Peyer's patch (tissue), 4 donors: ENCODE measurements at places on chromosomes 5 and 9. TPM values are rescaled to one million over a fixed set of nuclear protein-coding genes. Genes with fewer than 3 reads are reported as not detected.
A peak's percentile ranks its signal among the peaks of the same experiment; 100 is the strongest.

The DDX4 gene
- not detected for total RNA-seq

The TAS2R1 gene
- total RNA-seq: not detected

The C5orf24 gene
- 24.8 TPM for total RNA-seq

The MOCS2 gene
- 28.0 TPM for total RNA-seq

The HSD17B3 gene
- 14.5 TPM for total RNA-seq

The PDE6A gene
- total RNA-seq: not detected

The POU5F2 gene
- 8.3 TPM for total RNA-seq

The BDP1 gene
- total RNA-seq: 27.9 TPM

The MYOT gene
- total RNA-seq: 5.7 TPM

The CCDC192 gene
- not detected for total RNA-seq

GRCh38 chr5:96926276-96926675 is 9.6 kb upstream of the LNPEP start:
- H3K4me3 ChIP-seq: no peak overlapping the region
- DNase-seq: no peak
- H3K27ac ChIP-seq: no peak overlapping the region
- no peaks in the 10 kb centered on the region for H3K36me3 ChIP-seq
- H3K27me3 ChIP-seq: no peaks in the 10 kb centered on the region

DNA sequence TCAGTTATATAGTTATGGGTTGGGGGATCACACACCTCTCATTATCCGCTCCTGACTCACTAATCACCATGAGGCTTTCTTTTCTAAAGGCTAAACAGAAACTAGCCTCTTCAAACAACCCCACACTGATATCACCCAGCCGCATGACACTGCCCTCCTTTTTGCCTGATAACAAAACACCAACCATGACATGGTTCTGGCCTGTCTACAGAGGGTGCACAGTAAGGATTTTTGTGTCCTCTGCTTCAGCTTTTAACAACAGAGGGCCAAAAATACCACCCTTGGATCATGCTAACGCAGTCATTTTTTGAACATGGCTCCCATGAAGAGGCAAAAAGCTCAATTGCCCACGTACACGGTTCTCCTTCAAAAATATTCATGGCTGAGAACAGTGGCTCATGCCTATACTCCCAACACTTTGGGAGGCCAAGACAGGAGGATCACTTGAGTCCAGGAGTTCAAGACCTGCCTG is 4.0 kb downstream of the CMBL start:
- no peak overlapping the region for H3K27ac ChIP-seq
- no peak overlapping the region for H3K4me3 ChIP-seq
- no peaks in the 10 kb centered on the region for H3K4me1 ChIP-seq
- no peak for DNase-seq
- no peaks in the 10 kb centered on the region for H3K36me3 ChIP-seq
- H3K27me3 ChIP-seq: no peaks in the 10 kb centered on the region

DNA sequence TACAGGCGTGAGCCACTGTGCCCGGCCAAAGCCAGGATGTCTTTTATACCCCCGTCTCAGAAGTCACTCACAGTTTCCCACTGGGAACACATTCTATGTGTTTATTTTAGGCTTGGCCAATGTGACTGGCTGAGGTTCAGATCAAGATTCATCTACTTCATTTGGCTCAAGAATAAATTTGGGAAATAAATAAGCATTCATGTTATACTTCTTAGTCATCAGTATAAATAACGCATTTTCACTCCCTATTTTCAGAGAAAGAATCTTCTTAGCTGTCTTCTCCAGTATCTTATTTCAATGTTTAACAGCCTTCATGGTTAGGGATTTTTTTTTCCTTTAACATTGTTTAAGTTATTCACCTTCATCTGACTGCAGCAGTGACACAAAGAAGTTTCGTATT is 11.8 kb downstream of the S100Z start:
- H3K4me1 ChIP-seq: peaks cover under 1% of the 10 kb centered on the region
- H3K27ac ChIP-seq: no peak overlapping the region
- no peak for DNase-seq
- no peak overlapping the region for H3K4me3 ChIP-seq

DNA sequence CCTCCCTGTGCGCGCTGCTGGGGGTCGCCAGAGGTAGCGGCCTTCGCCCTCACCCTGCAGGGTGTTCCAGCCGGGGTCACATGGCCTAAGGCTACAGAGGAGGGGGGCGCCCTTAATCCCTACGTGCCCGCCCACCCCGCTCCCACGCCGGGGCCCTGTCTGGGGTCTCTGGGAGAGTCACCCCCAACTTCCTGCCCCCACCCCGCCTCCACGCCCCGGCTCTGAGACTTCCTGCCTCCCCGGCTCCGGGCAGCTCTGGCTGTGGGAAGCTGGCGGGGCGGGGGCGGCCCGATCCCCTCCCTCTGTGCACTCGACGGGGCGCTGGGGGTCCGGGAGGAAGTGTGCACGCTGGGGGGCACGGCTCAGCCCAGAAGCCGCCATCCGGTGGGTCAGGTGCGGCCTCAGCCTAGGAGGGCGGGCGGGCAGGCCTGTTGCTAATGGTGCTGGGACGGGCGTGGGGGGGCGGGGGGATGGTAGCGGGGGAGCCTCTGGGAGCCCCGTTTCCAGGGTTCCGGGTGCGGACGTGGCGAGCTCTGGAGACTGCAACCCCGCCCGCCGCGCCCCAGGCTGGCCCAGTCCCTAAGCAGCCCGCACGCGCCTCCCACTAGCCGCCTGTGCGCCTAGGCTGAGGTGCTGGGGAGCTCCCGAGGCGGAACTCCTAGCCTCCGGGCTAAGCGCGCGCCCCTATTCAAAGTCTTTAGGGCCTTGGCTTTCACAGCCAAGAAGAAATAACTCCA is 61.6 kb downstream of the CXXC5 start:
- H3K27me3 ChIP-seq: no peaks in the 10 kb centered on the region
- no peaks in the 10 kb centered on the region for H3K36me3 ChIP-seq

GRCh38 chr9:114285166-114285867 is 37.6 kb upstream of the ORM1 start:
- H3K27ac ChIP-seq: no peak overlapping the region
- DNase-seq: peak; percentile 37
- no peaks in the 10 kb centered on the region for H3K36me3 ChIP-seq

- no peaks in the 10 kb centered on the region for H3K36me3 ChIP-seq
- H3K27me3 ChIP-seq: no peaks in the 10 kb centered on the region
- DNase-seq: no peak
- no peaks in the 10 kb centered on the region for H3K4me1 ChIP-seq
- H3K4me3 ChIP-seq: no peak overlapping the region
Observed at GRCh38 chr9:4842734-4843133, 50.0 kb downstream of the RCL1 start.

DNA sequence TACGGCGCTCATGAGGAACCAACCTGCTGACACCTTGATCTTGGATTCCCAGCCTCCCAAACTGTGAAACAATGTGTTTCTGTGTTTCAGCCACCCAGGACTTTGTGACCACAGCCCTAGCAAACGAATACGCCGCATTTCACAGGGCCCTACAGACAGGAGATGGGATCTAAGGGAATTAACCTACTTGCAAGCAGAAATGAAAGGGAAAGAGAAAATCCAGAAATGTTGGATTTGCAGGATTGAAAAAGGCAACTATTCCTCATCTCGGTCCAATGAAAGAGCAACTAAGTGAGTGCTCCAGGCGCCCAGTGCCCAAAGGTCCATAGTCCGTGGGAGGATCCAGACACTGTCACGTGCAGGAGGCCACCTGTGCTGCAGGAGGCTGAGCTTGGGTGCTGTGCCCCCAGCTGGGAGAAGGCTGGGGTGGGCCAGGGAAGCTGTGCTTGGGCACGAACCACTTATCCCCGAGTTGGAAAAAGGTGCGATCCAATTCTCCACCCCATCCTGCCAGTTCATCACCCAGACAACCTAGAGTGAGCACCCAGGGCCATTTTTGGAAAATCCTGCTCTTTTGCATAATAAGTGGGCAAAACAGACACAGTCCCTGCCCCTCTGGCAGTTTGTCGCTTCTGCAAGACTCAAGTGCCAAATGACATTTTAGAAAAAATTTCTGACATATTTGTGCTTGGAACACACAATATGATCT is 177.9 kb downstream of the C9orf50 start:
- no peaks in the 10 kb centered on the region for H3K36me3 ChIP-seq
- H3K4me3 ChIP-seq: no peak overlapping the region

- DNase-seq: no peak
- H3K27me3 ChIP-seq: no peaks in the 10 kb centered on the region
- H3K27ac ChIP-seq: no peak overlapping the region
- no peaks in the 10 kb centered on the region for H3K36me3 ChIP-seq
- no peaks in the 10 kb centered on the region for H3K4me1 ChIP-seq
Observed at GRCh38 chr5:173920866-173921555, 32.9 kb downstream of the CPEB4 start.

DNA sequence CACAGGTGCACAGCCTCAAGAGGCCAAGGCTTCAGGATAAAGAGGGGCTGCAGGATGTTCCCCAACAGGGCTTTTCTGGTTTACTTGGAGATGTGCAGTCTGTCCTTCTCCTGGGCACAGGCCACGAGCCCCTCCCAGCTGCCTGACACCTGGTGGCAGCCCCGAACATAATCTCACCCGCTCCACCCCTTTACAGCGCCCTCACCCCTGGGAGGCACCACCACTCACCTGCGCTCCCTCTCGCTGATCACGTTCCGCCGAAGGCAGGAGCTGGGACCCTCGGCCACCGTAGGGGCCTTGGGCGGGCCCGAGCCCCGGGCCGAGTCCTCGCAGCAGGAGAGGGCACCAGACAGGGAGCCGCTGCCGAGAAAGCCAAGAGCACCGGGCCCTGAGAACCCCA is 514 bp downstream of the SOHLH1 start:
- H3K4me1 ChIP-seq: no peaks in the 10 kb centered on the region
- peaks cover 7% of the 10 kb centered on the region for H3K27me3 ChIP-seq
- H3K27ac ChIP-seq: no peak overlapping the region
- H3K4me3 ChIP-seq: no peak overlapping the region

DNA sequence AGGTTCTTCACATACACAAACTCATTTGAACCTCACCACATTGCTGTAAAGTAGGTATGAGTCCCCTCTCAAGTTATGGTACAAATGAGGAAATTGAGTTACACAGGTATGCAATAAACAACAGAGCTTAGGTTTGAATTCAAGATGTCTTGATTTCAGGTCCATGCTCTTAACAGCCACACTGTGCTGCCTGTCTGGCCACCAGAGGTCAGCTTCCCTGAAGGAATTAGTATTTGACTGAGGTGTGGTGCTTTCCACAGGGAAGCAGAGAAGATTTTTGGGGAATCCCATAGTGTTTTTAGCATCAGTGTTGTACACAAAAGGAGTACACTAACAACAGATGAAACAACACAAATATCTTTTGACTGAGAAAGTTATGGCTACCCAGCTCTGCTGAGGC is 94.4 kb upstream of the ITGA1 start:
- H3K36me3 ChIP-seq: no peaks in the 10 kb centered on the region
- DNase-seq: peak; percentile 22
- no peak overlapping the region for H3K4me3 ChIP-seq

DNA sequence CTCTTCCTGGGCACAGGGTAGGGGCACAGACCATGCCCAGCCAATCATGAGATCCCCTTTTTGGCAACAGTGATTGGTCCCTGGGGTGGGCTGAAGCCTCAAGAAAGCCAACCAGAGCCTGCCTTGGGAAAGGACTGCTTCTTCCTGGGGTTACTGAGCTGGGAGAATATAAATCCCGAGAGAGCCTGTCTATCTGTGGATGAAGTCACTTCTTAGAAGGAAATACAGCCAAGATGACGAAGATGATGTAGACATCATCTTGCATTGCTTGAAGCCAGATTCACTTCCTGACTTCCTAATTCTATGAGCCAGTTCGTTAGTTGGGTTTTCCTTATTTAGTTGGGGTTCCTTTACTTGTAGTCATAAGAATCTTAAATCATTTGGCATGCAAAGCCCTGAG is 50.1 kb upstream of the PWWP2A start:
- no peak for DNase-seq
- no peak overlapping the region for H3K27ac ChIP-seq
- H3K27me3 ChIP-seq: no peaks in the 10 kb centered on the region
- H3K4me1 ChIP-seq: no peaks in the 10 kb centered on the region
- no peak overlapping the region for H3K4me3 ChIP-seq

DNA sequence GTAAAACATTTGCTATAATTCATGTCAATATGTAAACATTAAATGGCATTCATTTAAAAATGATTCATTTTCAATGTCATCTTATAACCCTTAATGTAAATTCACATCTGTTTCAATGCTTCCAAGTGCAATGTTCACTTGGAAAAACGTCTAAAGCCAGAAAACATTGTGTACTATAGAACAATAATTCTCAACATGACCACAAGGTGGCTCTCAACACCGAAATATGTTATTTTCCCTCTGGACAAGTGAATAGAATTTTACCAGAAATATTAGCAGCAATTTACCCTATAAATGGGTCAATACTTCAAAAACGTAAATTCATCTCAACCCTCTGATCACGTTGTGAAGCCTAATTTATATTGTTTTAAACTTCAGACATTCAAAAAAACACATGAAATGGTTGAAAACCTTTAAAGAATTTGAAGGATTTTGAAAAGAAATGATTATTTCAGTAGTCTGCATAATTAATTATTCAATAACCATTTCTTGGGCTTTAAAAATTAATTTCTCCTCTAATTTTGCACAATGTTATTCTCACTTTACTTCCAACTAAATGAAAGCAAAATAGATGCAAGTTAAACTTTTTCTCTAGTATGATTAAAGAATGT is 11.0 kb downstream of the CDH10 start:
- no peaks in the 10 kb centered on the region for H3K36me3 ChIP-seq
- no peaks in the 10 kb centered on the region for H3K4me1 ChIP-seq
- H3K4me3 ChIP-seq: no peak overlapping the region

DNA sequence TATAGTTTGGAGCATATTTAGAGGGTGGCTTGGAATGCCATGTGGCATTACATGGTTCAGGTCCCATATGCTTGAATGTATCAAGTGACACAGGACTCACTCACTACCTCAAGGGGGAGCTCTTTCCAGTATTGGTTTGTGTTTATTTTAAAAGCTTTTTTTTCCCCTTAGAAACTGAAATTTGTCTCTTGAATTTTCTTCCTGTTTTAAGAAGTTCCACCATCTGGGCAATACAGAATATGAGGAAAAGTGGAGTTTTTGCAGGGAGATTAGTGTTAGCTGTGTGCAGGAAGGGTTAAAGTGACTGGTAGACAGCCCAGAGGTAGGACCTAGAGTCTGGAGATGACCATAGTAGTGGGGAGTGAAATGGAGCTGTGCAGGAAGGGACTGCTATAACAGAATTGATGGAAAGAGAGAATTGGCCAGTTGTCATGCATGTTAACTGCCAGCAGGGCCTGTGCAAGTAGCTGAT is 36.6 kb downstream of the CTNNA1 start:
- no peaks in the 10 kb centered on the region for H3K36me3 ChIP-seq
- peaks cover 6% of the 10 kb centered on the region for H3K4me1 ChIP-seq
- H3K4me3 ChIP-seq: no peak overlapping the region
- no peak for DNase-seq

GRCh38 chr9:117718085-117718484 is 13.9 kb downstream of the TLR4 start:
- H3K4me1 ChIP-seq: peaks cover 7% of the 10 kb centered on the region
- peak; percentile 31 for DNase-seq
- no peaks in the 10 kb centered on the region for H3K27me3 ChIP-seq
- no peak overlapping the region for H3K27ac ChIP-seq
- no peaks in the 10 kb centered on the region for H3K36me3 ChIP-seq
- no peak overlapping the region for H3K4me3 ChIP-seq

GRCh38 chr9:15422372-15423230 is at the start of gene SNAPC3:
Gene SNAPC3, plus strand, starts transcription at chr9:15422876. Its CDS starts 4 bp downstream, at chr9:15422880.
- peak within 1 kb of the TSS; percentile 84 for H3K4me3 ChIP-seq
- H3K27me3 ChIP-seq: no peaks in the 10 kb centered on the region
- H3K4me1 ChIP-seq: peaks cover 38% of the 10 kb centered on the region
- DNase-seq: peak; percentile 97
- H3K36me3 ChIP-seq: no peaks in the 10 kb centered on the region

- no peak overlapping the region for H3K27ac ChIP-seq
- no peak overlapping the region for H3K4me3 ChIP-seq
- no peaks in the 10 kb centered on the region for H3K36me3 ChIP-seq
- no peaks in the 10 kb centered on the region for H3K4me1 ChIP-seq
- DNase-seq: no peak
- H3K27me3 ChIP-seq: no peaks in the 10 kb centered on the region
Observed at GRCh38 chr5:93348231-93348630, 232.8 kb downstream of the NR2F1-AS1 start.
